NCI-H1105 (cell line): ENCODE measurements at places on chromosomes 16 and 17.

DNA sequence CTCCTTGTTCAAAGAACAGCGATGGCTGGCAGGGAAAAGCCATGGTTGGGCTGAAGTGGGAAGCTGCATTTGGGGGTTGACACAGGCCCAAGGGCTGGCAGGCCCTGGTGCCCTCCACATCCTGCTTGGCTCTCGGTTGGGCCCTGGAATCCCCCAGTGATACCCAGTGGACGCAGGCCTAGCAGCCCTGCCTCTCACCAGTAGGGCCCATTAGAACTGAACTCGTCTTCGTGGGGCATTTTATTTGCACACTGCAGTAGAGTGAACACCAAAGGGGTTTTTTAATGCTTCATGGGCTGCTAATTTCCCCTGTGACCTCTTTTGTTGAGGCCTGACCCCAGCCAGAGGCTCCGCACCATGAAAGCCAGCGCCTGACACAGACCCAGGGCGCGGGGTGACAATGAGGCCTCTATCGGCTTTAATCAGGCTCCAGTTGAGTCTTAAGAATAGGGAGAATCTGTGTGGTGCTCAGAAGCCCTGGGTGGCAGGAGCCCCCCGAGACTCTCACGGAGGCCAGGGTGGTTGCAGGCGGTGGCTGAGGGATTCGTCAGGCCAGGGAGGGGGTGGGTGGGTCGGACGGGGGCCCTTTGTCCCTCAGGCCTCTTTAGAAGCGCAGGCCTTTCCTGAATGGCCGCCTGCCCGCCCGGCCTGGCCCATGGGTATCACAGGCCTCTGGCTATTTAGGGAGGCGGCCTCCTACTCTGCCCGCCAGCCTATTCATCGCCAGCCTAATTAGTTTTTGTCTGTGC lies 199.3 kb downstream of the NTN1 start:
- DNase-seq: no peak

DNA sequence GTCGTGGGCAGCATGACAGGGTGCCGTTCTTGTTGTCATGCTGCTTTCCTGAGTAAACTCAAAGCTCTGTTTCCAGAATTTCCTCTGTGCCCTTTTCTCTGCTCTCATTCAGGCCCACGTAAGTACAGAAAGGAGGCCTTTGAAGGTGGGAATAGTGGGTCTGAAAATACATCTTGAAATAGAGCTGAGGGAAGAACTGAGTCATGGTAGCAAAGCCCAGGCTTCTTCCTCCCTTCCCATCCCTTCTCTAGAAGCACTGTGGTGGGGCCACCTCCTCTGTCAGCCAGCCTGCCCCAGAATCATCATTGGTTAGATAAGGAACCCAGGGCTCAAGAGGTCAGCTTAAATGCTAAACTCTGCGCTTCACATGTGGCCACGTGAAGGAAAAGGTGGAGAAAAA lies 9.4 kb downstream of the CTRL start:
- DNase-seq: no peak

DNA sequence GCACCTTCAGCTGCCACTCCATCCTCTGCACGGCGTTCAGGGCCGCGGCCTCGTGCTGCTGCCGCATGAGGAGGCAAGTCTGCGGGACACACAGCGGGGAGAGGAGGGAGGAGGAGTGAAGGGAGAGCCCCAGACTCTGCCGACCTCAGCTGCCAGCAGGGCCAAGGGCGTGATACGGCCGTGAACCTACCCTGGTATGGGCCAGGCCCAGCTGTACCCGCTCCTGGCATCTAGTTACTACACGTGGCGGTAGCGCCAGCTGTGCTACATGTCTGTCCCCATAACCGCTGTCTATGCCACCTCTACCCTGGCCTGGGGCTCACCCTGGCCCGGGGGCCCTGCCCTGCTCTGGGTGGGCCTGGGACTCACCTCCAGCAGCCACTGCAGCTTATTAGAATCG lies 51.1 kb downstream of the ZNF778 start:
- DNase-seq: no peak

DNA sequence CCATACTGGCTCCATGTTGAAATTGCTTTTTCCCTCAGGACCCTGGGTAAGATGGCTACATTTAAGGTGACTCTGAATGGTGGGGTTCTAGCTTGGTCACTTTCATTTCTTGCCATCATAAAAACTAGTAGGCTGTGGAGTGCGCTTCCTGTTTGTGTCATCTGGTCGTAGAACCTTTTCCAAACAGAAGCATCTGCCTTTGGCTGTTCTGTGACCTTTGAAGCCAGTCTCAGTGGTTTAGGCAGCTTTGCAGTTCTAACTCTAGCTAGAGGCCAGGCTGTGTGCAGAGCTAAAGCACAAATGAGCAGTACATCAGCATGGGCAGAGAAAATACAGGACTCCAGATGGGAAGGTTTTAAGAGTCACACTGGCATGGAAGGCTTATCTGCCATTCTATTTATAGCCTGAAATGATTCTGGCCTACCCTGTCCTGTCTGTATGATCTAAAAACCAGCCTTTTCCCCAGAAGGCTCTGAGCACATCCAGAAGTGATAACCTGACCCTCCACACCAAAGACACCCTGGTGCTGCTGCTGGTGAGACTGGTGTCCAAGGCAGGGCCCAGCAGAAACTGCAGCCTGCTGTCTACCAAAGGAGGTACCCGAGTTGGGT lies 8.6 kb downstream of the ESRP2 start:
- DNase-seq: no peak

DNA sequence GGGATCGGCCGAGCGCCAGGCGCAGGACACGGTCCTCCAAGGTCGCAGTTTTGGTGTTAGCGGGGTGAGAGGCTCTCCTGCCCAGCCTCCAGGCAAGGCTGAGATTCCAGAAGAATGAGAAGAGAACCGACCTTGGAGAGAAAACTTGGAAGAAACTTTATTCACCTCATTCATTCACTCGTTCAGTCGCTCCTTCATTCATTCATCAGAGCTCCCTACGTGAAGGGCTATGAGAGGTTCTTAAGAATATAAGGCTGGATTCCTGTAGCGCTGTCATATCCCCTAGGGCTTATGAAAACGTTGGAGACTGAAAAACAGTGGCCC lies 991 bp upstream of the MYH10 start:
- DNase-seq: no peak

DNA sequence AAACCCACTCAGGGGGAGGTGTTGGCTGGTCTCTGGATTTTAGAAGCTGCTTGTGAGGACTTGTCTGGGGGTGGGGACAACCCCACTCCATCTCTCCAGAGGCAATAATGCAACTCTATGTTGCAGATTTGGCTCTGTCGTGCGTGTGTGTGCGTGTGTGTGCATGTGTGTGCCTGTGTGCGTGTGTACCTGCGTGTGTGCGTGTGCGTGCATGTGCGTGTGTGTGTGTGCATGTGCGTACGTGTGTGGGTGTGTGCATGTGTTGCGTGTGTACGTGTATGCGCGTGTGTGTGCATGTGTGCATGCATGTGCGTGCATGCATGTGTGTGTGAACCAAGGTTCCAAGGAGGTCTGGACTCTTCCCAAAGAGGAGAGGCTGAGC lies 120.4 kb upstream of the LHX1 start:
- DNase-seq: no peak

GRCh38 chr16:1543085-1543896 lies 9.8 kb downstream of the TMEM204 start:
- no peak for DNase-seq

GRCh38 chr17:43027091-43028032 lies 2.3 kb downstream of the RND2 start:
- no peak for DNase-seq

GRCh38 chr17:79045842-79046196 lies 21.9 kb downstream of the C1QTNF1 start:
- DNase-seq: no peak

GRCh38 chr16:51144203-51144602 lies 6.9 kb downstream of the SALL1 start:
- no peak for DNase-seq

- DNase-seq: no peak
Measured at GRCh38 chr16:68399456-68399855, 48.9 kb downstream of the SMPD3 start.

GRCh38 chr17:49490276-49490675 lies 4.8 kb upstream of the NGFR start:
- DNase-seq: no peak

DNA sequence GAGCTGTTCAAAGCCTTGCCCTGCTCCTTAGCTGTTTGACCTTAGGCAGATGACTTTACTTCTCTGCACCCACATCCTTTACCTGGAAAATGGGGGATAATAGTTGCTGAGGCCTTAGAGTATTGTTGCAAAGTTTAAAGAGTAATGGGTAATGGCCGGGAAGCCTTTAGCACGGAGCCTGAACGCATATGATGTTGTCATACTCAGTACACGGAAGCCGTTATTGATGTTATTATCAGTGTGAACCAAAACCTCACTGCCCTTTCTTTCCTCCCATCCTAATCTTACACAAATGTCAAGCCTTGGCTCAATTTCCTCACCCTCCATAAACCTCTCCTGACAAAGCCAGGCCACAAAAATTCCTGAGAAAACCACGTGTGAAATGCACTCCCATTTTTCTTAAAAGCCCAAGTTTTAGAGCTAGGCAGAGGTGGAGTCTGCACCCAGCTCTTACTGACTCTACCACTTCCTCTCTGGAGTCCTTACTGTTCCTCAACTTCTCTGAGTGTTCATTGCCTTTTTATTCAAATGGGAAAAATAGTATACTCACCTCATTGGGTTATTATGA lies 67.3 kb upstream of the CACNG3 start:
- no peak for DNase-seq

- no peak for DNase-seq
Measured at GRCh38 chr17:75830164-75831031, 13.8 kb downstream of the UNC13D start.

DNA sequence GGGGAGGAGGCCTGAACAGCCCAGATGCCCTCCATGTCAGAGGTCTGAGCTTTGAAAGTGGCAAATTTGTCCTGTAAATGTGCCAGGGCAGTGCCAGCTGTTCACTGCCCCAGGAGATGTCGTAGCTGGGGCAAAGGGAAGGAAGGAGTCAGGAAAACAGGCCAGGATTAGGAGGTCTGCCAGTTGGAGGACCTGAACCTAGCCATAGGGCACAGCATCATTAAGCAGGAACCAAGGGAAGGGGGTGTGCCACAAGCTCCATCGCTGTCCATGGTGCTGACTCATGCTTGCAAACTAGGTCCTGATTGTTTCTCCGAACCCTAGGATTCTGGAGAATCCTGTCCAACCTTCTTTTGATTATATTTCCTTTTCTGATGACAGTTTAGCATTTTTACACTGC lies 124.2 kb downstream of the TMEM132E start:
- DNase-seq: no peak

- DNase-seq: no peak
Measured at GRCh38 chr16:12063435-12063834, 86.9 kb downstream of the SNX29 start.

DNA sequence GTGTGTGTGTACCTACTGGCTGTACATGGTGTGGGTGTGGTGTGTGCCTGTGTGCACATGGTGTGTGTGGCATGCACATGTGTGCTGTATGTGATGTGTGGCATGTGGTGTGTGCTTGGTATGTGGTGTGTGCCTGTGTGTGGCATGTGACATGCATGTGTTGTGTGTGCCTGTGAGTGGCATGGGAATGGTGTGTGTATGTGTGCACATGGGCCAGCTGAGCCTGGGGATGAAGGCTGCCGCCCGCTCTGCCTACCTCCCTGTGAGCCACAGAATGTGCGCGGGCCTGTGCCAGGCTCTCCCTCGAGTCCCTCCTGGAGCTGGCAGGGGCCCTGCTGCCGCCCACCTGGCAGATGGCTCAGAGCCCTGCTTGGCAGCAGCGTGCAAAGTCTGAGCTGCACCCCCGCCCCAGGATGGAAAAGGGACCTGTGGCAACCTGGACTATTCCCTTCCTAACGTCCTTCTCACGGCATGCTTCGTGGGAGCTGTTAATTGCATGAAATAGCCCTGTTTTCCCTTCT lies 9.3 kb downstream of the PRSS27 start:
- DNase-seq: no peak

GRCh38 chr17:2814049-2814448 lies 17.8 kb downstream of the RAP1GAP2 start:
- DNase-seq: no peak

DNA sequence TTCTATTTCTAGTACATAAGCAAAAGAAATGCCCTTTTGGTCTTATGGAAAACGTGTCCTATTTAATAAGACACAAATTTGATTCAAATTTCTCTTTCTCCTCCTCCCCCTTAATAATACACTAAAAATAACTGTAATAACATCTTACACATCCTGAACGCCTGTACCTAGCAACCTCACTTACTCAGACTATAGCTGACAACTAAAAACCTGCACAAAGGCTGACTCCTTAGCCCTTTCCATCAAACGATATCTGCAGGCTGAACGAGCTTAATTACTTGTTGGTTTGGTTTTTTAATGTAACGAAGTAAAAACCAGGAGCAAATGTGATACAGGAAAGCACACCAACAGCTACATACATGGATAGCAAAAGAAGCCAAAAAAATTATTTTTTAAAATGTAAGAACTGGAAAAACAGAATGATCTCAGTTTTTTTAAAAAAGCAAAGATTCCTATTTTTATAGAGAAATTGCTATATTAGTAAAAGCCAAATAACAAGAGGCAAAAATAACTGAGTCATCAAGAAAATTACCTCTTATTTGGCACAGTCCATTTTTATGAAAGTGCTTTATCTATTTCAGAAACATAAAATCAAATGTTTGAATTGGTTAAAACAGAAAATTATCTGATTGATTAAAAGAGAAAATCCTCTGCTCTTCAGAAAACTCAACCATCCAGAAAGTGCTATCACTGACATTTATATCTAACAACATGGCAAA lies 23.5 kb downstream of the ADCY9 start:
- no peak for DNase-seq

DNA sequence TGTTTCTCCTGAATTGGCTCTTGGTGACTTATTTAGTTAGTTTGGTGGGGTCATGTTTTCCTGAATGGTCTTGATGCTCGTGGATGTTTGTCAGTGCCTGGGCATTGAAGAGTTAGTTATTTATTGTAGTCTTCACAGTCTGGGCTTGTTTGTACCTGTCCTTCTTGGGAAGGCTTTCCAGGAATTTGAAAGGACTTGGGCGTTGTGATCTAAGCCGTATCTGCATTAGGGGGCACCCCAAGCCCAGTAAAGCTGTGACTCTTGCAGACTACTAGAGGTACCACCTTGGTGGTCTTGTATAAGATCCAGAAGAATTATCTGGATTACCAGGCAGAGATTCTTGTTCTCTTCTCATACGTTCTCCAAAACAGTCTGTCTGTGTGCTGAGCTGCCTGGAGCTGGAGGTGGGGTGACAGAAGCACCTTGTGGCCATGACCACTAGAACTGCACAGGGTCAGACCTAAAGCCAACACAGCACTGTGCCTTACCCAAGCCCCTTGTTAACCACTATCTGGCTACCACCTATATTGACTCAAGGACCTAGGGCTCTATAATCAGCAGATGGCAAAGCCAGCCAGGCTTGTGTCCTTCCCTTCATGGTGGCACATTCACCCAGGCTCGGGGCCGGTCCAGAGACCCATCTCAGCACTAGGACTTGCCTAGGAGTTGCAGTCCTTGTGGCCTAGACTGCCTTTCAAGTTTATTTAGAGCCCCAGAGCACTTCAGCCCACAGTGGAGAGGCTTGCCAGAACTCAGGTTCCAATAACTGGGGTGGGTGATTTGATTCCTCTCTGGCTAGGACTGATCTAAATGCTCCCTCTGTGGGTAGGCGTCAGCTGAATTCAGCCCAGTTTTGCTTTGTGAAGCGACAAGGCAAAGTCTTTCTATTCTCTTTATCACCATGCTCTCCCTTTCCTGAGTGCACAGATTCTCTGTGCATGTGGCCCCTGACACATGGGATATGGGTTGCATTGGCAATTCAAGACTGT lies 11.0 kb downstream of the RNF135 start:
- DNase-seq: no peak
